ENCODE measurements at places on chromosomes 4 and X. TPM values are rescaled to one million over a fixed set of nuclear protein-coding genes. Genes with fewer than 3 reads are reported as not detected.

DNA sequence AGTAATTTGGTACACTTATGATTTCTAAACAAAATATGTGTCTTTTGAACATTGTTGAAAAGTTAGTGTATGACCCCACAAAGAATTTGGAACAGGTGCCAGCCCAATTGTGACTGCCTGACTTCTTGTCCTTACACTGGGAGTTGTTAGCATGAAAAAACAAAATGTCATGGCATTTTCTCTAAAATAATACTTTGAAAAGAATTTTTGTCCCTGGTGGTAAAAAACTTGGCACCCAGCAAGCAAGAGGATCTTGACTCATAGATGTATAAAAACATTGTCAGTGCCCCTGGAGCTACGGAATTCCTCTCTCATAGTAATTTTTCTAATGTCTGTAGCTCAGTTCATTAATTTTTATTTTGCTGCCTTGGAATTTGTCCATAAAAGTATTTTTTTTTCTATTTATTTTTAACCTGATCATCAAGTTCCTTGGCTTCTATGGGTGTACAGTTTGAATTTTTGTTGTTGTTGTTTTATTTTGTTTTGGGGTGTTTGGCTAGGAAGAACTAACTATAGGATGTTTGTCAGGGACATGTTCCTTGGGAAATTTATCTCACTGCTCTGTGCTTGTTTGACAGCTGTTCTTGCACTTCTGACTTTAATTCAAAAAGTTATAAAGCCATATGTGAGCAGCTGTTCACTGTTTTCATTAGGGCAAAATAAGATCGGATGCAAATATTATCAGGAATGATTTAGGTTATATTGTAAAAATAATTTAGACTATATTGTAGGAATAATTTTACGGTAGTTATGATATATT lies 95.4 kb upstream of the NUDT6 start:
- DNase-seq, result no peak

The FGG gene
- 1.8 TPM for total RNA-seq

DNA sequence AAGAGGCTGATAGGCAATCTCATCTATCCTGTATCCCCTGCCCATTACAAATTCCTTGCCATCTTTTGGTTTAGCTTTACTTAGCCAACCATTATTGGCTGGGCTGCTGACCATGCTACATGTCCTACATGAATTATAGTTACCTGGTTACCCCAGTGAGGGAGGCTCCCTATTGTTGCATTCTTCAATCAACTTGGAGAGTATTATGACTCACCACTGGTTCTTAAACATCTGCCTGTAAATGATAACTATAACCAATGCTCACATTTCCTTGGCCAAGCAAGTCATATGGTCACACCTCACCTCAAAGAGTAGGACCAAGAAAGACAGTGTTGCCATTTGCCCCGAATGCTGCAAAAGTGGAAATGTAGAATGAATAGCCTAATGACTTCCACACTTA lies 297.6 kb downstream of the IL15 start:
- no peak for DNase-seq

The ETDA gene
- total RNA-seq, result not detected

GRCh38 chrX:2242326-2242725 lies 258.4 kb downstream of the DHRSX start:
- no peak for DNase-seq

The ZNF630 gene
- total RNA-seq, result 0.25 TPM

GRCh38 chr4:2852481-2852921 lies 8.9 kb downstream of the ADD1 start:
- no peak for DNase-seq

GRCh38 chr4:176443117-176443516 lies 123.4 kb downstream of the SPCS3 start:
- no peak for DNase-seq

The HEPH gene
- total RNA-seq, result 0.13 TPM

The GAGE1 gene
- not detected for total RNA-seq

- no peak for DNase-seq
Measured at GRCh38 chrX:124346117-124346876, at the start of gene SH2D1A. SH2D1A (plus strand) TSS chrX:124346563; CDS start chrX:124346643, 80 bp downstream.

The SNX12 gene
- total RNA-seq, result 62.7 TPM

The TMEM150C gene
- 0.13 TPM for total RNA-seq

DNA sequence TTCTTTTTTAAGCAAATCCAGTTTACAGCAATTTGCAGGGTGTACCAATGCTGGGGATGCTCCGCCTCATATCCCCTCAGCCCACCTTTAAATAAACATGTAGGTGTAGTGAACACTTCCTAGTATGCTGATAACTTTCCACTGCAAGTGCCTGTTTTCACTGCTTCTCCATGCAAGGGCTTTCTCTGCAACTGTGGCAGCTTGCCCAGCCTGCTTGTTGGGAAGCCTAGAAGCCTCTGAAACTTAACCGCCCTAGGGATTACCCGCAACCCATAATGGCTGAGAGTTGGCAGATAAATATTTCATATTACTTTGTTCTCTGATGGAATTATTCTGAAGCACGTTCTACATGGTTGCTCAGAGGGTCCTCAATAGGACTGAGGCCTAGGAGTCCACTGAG lies 253.7 kb upstream of the DDX53 start:
- no peak for DNase-seq

GRCh38 chr4:41559940-41560516 lies 22.1 kb downstream of the LIMCH1 start:
- DNase-seq, result no peak

DNA sequence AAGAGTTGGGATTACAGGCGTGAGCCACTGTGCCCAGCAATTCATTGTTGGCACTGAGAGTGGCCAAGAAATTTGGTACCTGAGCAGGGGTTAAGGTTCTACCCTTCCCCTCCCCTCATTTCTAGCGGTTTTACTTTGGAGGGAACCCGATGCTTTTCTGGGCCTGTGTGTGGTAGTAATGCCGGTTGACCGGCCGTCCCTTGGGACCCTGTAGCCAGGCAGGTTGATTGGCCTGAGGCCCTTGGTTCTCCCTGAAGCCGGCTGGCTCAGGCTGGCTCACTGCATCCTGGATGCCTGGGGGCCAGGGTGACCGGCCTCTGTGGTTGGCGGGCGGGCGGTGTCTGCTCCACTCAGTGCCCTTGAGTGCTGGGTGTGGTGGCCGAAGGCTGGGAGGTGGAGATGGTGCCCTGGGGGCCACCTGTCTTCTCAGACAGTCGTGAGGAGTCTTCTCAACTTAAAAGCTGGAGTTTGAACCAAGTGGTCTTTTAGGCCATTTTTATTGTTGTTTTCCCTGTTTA lies 45.6 kb downstream of the RGS12 start:
- DNase-seq, result no peak

DNA sequence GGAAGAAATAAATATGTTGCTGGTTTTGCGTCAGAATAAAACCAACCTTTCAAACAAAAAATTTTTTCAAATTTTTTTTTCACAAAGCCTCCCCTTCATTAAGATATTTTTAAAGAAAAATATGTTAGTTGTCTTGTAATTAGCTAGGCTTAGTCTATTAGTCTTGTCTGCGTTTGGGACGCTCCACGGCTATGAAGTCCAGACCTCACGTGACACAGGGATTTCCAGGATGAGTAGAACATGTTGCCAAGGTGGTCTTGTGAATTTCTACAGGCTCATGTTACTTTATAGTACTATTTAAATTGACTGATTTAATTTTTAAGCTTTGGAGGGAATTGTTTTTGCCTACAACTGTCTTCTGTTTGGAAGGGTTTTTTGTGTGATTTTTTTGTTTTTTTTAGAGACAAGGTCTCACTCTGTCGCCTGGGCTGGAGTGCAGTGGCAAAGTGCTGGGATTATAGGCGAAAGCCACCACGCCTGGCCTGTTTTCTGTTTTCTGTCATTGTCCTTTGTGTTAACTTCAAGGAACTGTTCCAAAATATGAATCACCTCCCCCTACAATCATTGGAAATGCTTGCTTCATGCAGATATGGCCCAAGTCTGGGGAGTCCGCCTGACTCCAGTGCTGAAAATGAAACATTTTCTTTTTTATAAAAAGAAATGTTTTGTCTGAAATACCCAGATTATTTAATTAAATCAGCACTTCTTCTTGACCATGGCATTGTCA lies 26.2 kb downstream of the TMEM144 start:
- DNase-seq, result no peak

The DRD5 gene
- total RNA-seq, result not detected

DNA sequence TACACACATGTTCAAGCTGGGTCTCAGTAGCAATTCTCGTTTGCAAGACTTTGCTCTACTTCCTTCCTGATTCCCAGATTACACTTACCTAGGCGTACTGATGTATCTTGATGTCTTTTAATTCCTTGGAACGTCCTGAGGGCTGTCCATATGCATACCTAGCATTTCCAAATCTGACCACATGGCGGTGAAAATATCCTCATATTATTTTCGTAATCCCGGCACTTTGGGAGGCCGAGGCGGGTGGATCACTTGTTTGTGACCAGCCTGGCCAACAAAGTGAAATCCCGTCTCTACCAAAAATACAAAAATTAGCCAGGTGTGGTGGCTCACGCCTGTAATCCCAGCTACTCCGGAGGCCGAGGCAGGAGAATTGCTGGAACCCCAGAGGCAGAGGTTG lies 1786.3 kb upstream of the TENM3 start:
- no peak for DNase-seq

- no peak for DNase-seq
Measured at GRCh38 chr4:183332447-183332846, 10.2 kb upstream of the CLDN24 start.

DNA sequence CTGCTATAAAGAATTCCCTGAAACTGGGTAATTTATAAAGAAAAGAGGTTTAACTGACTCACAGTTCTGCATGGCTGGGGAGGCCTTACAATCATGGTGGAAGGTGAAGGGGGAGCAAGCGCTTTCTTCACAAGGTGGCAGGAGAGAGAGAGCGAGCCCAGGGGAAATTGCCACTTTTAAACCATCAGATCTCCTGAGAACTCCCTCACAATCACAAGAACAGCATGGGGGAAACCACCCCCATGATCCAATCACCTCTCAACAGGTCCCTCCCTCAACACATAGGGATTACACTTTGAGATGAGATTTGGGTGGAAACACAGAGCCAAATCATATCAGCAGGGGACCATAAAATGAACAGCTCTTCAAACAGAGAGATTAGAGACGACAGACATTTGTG lies 198.6 kb downstream of the MAGEB5 start:
- DNase-seq, result no peak

GRCh38 chr4:77745792-77746191 lies 73.4 kb downstream of the CNOT6L start:
- no peak for DNase-seq

DNA sequence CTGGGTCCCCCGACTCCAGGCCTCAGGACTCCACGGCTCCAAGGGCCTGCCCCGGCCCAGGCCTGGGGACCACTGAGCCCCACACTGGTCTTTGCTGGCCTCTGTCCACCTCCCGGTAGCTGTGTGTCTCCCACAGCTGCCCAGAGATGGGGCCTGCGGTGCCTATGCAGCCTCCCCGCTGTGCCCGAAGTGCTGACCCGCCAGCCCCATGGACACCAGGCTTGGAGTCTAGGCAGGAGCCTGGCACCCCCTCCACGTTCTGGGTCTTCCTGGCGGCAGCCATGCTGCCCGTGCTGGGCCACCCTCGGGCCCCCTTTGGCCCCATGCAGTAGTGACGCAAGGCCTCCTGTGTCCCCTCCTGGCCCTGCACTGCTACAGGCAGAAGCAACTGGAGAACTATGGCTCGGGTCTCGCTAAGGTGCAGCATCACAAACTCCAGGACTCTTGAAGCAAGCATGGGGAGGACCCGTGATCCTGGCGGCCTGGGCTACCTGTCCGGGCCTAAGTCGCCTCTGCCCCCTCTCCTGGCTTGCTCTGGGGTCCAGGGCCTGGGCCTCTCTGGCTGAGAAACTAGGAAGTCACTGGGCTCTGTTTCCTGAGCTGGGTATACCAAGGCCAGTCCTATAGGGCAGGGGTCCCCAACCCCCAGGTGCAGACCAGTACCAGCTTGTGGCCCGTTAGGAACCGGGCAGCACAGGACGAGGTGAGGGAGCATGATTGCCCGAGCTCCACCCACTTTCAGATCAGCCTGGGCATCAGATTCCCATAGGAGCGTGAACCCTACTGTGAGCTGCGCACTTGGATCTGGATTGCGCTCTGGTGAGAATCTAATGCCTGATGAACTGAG lies 917 bp downstream of the MYL5 start:
- no peak for DNase-seq

GRCh38 chrX:111560801-111561200 lies 49.4 kb downstream of the SERTM2 start:
- DNase-seq, result no peak

The CRMP1 gene
- not detected for total RNA-seq

The NIPAL1 gene
- 8.6 TPM for total RNA-seq

The STATH gene
- total RNA-seq, result not detected

DNA sequence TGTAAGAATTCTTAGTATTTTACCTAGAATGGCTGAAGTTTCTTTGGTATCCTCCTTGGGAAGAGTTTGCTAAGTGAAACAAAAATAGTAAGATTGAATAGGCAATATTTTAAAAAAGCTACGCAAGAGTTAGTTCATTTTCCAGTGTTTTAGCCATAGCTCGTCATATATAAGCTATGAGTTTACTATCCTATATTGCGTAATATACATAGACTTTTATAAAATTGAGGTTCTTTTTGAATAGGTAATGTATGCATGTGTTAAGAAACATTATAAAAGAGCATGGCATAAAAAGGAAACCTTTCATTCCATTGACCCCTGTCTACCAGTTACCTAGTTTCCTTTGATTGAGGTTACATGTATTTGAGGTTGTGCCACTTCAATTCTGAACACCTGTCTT lies 67.0 kb downstream of the DACH2 start:
- no peak for DNase-seq

The ARAP2 gene
- total RNA-seq, result 26.8 TPM

DNA sequence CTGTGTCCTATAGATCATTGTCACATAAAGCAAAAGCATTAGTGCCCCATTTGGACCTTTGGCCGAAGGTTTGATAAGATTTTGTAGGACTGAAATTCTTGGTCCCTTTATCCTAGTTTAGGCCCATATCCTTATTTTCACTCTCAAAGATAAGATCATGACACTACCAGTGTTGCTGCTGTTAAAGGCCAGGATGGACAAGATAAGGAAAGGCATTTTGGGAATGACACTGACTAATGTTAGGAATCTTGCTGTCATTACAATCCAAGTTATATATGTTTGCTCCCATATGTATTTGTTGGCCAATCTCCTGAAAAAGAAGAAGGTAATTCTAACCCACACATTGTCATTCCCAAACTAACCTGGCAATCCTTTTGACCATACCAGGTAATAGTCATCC lies 101.3 kb upstream of the VAMP7 start:
- no peak for DNase-seq

The MAGEB6 gene
- total RNA-seq, result not detected

The ELF4 gene
- total RNA-seq, result 22.7 TPM

DNA sequence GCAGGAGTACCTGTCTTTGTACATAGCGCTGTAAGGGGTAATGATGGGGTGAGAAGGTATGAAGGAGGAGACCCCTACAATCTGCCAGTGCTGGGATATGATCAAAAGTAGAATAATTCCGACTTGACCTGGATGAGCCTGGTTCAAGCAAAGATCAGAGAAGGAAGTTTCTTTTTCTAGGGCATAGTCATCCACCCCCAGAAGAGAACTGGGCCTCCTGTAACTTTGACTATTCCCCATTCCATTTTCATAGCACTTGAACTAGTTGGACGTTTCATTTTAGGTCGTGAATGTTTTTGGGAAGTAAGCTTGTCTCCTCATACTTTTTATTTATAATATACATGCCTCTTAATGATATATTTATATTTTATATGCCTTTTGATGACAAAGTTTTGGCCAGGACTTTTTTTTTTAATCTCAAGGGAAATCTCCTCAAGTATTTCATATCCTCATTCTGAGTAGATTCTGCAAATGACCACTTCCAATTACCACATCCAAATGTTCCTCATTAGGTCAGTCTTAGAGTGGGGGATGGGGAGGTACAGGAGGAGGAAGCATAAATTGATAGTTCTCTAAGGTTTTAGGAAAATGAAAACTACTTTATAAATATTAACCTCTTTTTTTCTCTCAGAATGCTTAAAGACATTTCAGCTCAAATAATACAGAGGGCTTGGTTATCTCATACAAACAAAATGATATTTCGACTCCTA lies 3.5 kb downstream of the CXorf58 start:
- no peak for DNase-seq
